ENCODE measurements at places on chromosomes 6 and 20.

GRCh38 chr6:39882531-39882899 is 51.7 kb downstream of the MOCS1 start:
- no peak for DNase-seq

- DNase-seq, result peak; percentile 65
These were observed 49.6 kb upstream of the SLC22A1 start for GRCh38 chr6:160071805-160072690.

DNA sequence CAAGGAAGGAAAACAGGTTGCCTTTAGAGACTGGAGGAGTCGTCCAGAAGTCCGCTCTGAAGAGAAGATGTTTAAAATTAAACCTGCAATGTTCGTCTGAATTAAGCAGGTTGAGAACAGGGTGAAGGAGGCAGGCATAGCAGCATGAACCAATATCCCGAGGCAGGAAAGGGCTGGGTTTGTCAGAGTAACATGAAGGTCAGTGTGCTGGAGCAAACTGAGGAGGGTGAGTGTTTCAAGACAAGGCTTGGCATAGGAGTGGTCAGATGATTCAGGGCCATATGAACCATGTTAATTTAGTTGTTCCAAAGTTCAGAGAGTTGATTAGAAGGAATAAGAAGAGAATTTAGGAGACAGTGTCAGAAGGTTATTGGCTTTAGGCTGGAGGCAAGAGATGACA is 93.3 kb downstream of the UTRN start:
- DNase-seq, result no peak

DNA sequence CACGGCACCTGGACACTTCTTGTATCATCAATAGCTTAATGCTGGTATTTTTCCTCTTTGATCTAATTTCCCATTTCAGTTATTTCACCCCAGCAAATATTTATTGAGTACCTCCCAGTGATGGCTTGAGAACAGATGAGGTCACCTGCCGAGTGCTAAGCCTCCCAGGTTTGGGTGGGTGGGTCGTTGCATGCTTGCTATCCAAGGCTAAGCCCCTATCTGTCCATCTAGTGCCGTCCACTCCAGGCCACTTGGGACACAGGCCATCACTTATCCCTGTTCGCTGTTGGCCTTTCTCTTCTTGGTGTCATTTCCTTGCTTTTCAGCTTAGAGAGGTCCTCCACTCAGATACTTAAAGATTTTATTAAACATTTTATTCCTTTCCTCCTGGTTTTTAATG is 10.8 kb upstream of the NNAT start:
- DNase-seq, result no peak

- DNase-seq, result no peak
These were observed 185.4 kb downstream of the TRIM27 start for GRCh38 chr6:28738396-28738765.

DNA sequence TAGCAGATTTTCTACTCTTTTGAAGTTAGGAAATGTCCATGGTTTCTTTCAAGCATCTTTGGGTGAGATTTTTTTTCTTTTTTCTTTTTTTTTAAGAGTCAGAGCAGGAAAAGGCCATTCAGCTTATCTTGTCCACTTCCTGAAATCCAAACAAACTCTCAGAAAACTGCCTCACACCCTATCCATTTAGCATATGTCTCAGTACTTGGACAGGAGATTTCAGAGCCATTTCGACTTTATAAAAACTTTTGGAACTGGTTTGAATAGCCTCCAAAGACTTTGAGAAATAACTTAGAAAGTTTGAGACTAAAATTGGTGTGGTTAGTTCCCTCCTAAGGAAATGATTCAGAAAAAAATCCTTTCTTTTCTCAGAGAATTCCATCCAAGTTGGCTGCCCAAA is 125.1 kb downstream of the MYLK4 start:
- no peak for DNase-seq

Data from activated CD4-positive, alpha-beta T cell treated with anti-CD3 and anti-CD28 coated beads, Interleukin-2, amount 10 ng/mL, durations not matched to agents 24 days and 14 days (primary cell).